Common myeloid progenitor, CD34-positive (primary cell): ENCODE measurements at places on chromosomes 3 and 15.

GRCh38 chr15:66863390-66864085, 161.5 kb downstream of the SMAD6 start:
- no peak for DNase-seq

- no peak for DNase-seq
Observed at GRCh38 chr3:115861166-115861733, 237.9 kb downstream of the GAP43 start.

DNA sequence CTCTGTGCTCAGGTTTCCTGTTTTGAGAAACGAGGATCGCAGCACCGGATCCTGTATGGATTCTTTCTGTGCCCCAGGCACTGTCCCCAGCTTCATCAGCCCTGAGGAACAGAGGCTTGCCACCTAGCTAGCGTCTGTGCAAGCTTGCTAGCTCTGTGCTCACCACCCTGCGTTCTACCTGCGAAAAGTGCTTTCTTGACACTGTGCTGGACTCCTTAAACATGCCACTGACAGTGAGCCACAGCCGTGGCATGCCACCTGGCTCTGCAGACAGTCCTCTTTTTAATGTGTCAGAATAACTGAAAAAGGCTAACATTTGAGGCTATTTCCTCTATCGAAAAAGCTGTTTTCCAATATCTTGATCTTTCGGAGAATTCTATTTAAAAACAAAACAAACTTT, 1.4 kb downstream of the PGPEP1L start:
- DNase-seq: no peak

GRCh38 chr3:154304116-154304786, 20.0 kb downstream of the DHX36 start:
- DNase-seq: no peak

GRCh38 chr3:149621218-149622005, 36.4 kb downstream of the WWTR1 start:
- peak; percentile 72 for DNase-seq

GRCh38 chr15:45402955-45403877, 24.9 kb upstream of the GATM start:
- peak; percentile 34 for DNase-seq

DNA sequence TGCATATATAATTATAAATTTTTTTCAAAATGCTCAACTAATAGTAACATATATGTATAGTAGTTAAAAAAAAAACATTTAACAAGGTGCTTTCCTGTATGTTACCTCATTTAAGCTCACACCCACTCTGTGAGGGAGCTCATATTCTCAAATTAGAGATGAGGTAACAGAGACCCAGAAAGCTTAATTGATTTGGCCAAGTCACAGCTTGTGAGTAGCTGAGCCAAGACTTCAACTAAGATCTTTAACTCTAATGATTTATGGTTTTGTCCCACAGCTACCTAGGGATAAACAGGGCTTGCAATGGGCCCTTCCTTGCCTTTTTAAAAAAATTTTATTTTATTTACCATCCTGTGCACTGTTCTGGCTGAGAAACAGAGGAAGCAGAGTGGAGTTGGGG, 230.0 kb upstream of the GOLIM4 start:
- no peak for DNase-seq

GRCh38 chr3:17489139-17489538, 253.3 kb downstream of the TBC1D5 start:
- no peak for DNase-seq
